Amniotic stem cell (primary cell): ENCODE measurements at places on chromosomes 7 and 10.

DNA sequence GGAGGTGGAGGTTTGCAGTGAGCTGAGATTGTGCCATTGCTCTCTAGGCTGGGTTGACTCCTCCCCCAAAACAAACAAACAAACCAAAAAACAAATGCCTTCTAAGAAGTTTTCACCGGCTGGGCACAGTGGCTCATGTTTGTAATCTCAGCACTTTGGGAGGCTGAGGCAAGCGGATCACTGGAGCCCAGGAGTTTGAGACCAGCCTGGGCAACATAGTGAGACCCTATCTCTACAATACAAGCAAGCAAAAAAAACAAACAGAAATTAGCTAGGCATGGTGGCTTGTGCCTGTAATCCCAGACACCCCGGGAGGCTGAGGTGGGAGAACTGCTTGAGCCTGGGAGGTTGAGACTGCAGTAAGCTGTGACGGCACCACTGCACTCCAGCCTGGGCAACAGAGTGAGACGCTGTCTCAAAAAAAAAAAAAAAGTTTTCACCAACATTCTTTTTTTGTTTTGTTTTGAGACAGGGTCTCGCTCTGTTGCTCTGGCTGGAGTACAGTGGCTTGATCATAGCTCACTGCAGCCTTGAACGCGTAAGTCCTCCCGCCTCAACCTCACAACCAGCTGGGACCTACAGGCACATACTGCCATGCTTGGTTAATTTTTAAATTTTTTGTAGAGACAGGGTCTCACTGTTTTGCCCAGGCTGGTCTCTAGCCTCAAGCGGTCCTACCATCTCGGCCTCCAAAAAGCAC lies 1.3 kb upstream of the ZAN start:
- no peak for DNase-seq

- DNase-seq = no peak
These were observed 111.2 kb downstream of the XRCC2 start for GRCh38 chr7:152564656-152565250.

DNA sequence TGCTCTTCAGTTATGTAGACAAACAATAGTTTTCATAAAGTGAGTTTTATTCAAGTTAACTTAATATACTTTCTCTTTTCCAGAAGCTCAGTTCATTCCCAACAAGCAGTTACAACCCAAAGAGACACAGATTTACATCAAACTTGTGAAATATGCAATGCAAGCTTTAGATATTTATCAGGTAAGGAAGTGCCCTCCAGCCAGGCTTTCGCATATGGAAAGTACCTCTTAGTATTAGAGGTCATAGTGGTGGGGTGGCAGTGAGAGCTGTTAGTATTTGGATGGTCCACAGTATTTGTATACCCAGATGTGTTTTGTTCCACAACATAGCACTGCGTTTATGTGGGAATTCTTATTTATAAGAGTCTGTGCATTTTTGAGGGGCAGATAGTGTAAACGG lies 32.1 kb downstream of the TRRAP start:
- DNase-seq = no peak

DNA sequence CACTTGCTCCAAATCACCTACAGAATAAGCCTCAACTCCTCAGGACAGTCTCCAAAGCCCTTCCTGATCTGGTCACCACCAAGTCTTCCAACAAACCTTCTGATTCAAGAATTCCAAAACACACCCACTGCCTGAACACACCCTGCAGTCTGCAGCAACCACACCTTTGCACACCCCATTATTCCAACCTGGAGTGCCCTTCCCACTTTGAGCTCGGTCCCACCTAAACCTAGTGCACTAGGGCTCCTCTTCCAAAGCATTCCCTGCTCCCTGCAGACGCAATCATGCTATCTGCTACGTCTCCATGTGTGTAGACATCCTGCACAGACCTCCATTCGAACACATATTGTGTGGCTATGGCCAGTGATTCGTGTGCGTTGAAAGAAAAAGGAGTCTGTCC lies 289.3 kb downstream of the GRID1 start:
- no peak for DNase-seq

DNA sequence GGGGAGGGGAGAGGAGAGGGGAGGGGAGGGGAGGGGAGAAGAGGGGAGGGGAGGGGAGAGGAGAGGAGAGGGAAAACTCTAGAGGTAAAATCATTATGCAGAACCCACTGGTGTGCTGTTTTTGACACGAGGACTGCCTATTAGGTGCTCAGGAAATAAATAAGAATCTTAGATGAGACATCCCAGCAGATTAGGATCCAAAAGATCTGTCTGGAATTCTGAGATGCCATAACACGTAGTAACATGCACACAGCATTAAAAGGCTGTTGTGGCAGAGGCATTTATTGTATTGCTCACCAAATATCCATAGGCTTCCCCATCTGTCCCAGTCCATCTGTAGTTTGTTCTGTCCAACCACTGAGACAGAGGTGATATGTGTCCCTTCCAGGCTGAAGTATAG lies 40.8 kb upstream of the KMT2E start:
- no peak for DNase-seq

GRCh38 chr10:71575934-71576801 lies 143.4 kb downstream of the C10orf105 start:
- DNase-seq = no peak

DNA sequence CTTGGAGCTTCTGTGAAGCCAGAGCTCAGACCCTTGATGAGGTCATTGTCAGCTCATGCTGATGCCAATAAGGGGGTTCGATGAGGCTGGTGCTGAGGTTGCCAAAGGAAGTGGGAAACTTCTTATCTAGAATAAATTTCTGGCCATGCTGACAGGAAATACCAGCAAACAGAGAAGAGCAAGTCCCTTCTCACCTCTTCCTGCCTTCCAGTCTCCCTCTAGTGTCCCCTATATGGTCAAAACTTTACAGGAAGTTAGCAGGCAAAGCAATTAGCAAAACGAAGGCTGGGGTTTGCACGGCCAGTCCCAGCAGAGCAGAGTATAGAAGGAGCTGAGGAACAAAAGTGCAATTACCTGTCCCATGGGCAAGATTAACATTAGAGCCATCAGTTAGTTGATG lies 15.1 kb upstream of the NEUROG3 start:
- DNase-seq = no peak
